ENCODE measurements at places on chromosomes 2 and 18. TPM values are rescaled to one million over a fixed set of nuclear protein-coding genes. Genes with fewer than 3 reads are reported as not detected.

RGPD3 gene
- total RNA-seq = 0.36 TPM

PARD6G gene
- 12.4 TPM for total RNA-seq

ZNF236 gene
- total RNA-seq = 10.7 TPM

CLK1 gene
- total RNA-seq = 50.1 TPM
